ENCODE measurements at places on chromosomes 6 and 20. TPM values are rescaled to one million over a fixed set of nuclear protein-coding genes. Genes with fewer than 3 reads are reported as not detected.

- no peak for DNase-seq
Observed at GRCh38 chr20:15942130-15942529, 631.1 kb downstream of the KIF16B start.

DNA sequence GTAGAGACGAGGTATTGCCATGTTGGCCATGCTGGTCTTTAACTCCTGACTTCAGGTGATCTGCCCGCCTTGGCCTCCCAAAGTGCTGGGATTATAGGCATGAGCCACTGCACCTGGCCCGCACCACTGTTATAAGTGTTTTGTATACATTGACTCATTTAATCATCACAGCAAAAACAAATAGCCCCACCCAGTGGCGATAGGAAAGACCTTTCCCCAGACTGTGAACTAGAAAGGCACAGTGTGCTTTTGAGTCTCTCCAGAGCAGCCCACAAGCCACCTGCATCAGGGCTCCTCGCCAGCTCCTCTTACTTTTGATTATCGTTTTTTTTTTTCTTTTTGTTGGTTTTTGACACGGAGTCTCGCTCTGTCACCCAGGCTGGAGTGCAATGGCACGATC, 27.9 kb upstream of the ZFP64 start:
- DNase-seq, result no peak

- DNase-seq, result peak; percentile 26
Observed at GRCh38 chr6:55069132-55069781, 105.1 kb upstream of the HCRTR2 start.

HNF4A gene
- 26.0 TPM for total RNA-seq

FNDC11 gene
- 1.6 TPM for total RNA-seq

ECHDC1 gene
- total RNA-seq, result 44.4 TPM
